ENCODE measurements at places on chromosomes 12 and 14.

DNA sequence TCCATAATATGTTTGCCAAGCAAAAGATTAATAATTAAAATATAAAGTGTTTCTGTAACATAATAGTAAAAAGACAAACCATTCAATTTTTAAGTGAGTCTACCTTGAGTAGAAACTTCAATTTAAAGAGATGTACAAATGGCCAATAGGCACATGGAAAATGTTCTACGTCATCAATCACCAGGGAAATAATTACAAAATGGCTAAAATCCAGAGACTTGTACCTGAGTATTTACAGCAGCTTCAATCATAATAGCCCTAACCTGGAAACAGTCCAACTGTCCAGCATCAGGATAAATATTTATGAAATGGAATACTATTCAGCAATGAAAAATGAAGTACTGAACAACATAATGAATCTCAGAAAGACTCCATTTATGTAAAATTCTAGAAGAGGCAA is 95.5 kb upstream of the FAR2 start:
- no peak for DNase-seq

DNA sequence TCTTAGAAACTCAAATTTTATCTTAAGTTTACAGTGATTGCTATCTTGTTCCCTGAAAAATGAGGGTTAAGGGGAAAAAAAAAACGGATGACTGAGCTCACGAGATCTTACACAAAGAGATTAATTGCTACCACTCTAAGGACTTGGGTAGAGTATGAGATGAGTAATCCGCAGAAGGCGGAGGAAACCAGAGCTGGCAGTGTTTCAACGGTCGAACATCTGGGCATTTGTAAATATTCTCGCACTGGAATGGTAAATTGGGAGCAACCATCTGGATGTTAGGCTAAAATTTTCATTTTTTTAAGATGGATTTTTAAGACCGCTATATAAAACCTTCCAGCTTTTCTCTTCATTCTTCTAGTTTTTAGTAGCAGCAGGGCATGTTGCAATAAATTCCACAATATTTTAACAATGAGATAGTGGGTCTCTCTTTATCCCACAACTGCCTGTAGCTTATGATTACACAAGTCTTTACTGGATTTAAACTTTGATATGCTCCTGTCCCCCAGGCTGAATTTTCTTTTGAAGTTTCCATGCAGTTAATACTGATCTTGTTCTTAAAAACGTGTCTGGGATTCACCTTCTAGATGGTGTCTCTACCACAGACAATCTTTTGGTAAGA is 1324.1 kb downstream of the AACS start:
- no peak for DNase-seq

- no peak for DNase-seq
These were observed 70.7 kb downstream of the NOVA1 start for GRCh38 chr14:26527095-26527494.

DNA sequence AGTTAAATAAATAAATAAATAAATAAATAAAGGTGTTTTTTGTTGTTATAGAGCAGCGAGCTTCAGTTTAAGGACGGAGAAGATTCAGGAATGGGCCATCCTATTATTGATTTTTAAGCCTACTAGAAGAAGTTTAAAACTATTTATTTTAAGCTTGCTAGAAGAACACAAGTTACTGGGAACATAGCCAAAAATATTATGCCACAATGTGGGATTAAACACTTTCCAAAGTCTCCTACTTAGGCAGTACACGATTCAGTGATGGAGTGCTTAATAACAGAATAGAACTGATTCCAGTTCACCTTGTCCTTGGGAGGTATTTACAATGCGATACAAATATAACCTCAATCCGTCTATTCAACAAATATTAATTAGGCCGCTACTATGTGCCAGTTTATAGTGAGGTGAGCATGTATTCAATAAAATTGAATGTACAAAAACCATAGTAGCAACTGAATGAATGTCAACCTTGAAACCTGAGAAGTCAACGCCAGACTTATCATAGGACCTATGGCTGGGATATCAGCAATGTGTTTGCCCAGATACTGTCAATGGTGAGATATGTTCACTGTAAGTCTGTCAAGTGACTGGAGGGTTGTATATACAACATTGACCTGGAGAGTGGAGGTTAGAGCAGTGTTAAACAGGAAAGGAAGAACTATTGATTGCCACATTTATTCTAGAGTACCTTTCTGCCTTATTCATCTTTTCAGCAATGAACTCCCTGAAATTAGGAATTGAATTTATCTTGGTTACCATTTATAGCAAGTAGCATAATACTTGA is 486.4 kb downstream of the TMTC2 start:
- no peak for DNase-seq

DNA sequence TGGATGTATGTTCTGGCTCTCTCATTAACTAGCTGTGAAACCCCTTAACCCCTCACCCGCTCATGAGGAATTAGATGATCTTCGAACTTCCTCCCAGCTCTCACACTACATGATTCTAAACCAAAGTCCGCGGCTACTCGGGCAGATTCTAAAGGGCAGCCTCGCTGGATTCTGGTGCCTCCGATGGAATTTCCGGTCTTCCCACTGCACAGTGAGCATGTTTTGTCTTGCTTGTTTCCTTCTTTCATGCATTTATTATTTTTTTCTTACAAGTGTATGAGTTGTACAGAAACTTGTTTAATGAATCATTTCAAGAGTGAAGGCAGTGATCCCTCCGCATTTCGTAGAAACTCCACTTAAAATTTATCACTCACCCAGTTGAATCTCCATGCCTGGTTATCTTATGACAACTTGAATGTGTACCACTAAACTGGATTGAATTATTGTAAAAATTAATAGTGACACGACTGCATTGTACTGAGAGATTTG is 4.5 kb upstream of the HCAR3 start:
- no peak for DNase-seq

DNA sequence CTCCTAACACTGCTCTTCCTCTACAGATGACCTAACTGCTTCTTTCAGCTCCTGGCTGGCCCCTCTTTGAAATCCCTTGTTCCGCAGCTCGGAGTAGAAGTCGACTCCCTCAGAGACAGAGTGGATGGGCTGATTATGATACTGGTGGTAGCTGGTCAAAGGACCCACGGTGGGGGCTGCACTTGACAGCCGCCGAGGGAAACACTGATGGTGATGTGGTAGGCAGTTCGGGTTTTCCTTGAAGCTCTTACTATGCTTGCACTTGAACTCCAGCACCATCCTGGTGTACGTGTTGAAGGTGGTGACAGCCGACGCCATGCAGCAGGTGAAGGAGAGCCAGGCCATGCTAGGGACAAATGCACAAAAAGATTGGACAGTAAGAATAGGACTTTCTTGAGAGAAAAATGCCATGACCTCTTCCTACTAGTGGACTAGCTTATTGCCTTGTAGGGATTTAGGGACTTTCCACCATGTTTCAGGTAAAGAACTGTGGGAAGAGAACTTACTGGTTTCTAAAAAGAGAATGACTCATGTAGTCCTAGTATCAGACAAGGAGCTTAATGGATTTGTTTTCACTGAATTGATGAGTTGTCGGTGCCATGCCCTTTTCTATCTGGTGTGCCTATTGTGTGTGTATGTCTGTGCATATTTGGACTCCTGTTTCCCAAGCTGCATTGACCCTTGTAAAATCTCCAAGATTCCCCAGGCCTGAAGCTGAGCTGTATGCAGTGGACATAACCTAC is 18.4 kb downstream of the GSG1 start:
- DNase-seq: no peak

- DNase-seq: no peak
These were observed 74.9 kb downstream of the PCNX1 start for GRCh38 chr14:70982200-70982599.

GRCh38 chr14:68662392-68662791 is 130.5 kb downstream of the ZFP36L1 start:
- no peak for DNase-seq

DNA sequence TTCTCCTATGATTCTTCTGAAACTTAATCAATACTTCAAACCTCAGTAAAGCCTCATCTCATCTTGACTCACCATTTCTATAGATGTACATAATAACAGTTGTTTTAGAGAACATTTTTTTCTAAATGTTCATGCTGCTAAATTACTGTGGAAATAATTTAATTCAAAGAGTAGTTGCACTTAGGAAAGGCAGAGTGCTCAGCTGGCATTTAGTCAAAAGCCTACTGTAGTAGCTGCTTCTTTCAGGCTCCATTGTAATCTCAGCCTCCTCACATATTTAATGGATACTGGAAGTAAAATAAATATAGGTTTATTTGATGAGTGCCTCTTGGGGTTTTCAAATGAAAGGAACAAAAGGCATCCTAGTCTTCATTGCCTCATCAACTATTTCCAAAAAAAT is 325.0 kb downstream of the CCER1 start:
- DNase-seq: no peak

DNA sequence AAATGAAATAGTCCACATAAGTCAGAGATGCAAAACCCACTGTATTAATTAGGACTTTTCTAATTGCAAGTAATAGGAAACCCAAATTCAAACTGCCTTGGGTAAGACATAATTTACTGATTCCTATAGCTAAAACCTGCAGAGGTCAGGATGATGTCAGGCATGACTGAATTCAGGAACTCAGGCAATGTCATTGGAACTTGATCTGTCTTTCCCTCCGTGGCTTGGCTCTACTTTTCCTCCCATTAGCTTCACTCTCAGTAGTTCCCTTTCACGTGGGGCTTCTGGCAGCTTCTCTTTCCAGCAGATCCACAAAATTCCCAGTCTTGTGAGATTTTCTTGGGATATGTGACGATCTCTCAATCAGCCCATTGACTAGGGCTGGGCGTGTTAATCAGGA is 2.4 kb upstream of the JDP2 start:
- DNase-seq: no peak

All from esophagus squamous epithelium (tissue), 5 donors.